H7 (cell line): ENCODE measurements at places on chromosomes 11 and 22. TPM values are rescaled to one million over a fixed set of nuclear protein-coding genes. Genes with fewer than 3 reads are reported as not detected.
A peak's percentile ranks its signal among the peaks of the same experiment; 100 is the strongest.

The WBP2NL gene
- total RNA-seq: not detected in 2 replicates

The LRRC32 gene
- 0.63 and 0.94 TPM in 2 replicates for total RNA-seq

The APOA5 gene
- total RNA-seq: 0.07 and 0.11 TPM in 2 replicates

The OR52I2 gene
- not detected in 2 replicates for total RNA-seq

The NDUFC2 gene
- total RNA-seq: 153 and 258 TPM in 2 replicates

The MRGPRE gene
- total RNA-seq: not detected in 2 replicates

The MMP7 gene
- total RNA-seq: not detected in 2 replicates

The SYTL2 gene
- 1.4 and 2.0 TPM in 2 replicates for total RNA-seq

The LRRC74B gene
- total RNA-seq: not detected in 2 replicates

The DUSP8 gene
- 1.7 and 2.7 TPM in 2 replicates for total RNA-seq

The RAC2 gene
- 9.4 and 9.6 TPM in 2 replicates for total RNA-seq

The LAYN gene
- 1.0 and 1.2 TPM in 2 replicates for total RNA-seq

The B4GALNT4 gene
- total RNA-seq: 56.0 and 62.6 TPM in 2 replicates

The MRGPRF gene
- total RNA-seq: 6.5 and 7.6 TPM in 2 replicates

The SPDYC gene
- 2.0 and 2.3 TPM in 2 replicates for total RNA-seq

The SHISAL1 gene
- total RNA-seq: 1.3 and 2.9 TPM in 2 replicates

The CEP164 gene
- 12.8 and 18.8 TPM in 2 replicates for total RNA-seq

The TEAD1 gene
- total RNA-seq: 58.0 and 78.1 TPM in 2 replicates

- DNase-seq: no peak
Observed at GRCh38 chr22:49419661-49420060, 408.0 kb downstream of the BRD1 start.

GRCh38 chr11:129239207-129239606 is 47.1 kb upstream of the ARHGAP32 start:
- no peak for DNase-seq

- DNase-seq: no peak
Observed at GRCh38 chr11:33454264-33454663, 197.1 kb downstream of the HIPK3 start.

DNA sequence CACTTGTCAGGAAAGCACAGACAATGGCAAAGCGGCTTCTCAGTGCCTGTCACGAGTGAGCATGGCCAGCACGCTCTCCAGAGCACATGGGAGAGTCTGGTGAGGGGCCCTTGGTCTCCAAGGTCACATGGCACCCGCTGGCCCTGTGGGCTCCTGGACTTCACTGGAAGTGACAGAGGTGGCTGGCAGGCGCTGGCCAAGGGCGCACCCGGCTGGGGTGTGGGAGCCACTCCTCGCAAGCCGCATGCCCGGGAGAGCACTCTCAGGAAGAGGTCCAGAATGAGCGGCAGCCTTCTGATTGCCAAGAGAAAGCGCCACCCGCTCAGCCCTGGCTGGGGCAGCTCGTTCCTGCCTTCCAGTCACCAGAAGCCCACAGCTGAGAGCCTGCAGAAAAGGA is 17.1 kb upstream of the MOB2 start:
- no peak for DNase-seq

GRCh38 chr11:73047773-73048371 is 94.2 kb downstream of the FCHSD2 start:
- DNase-seq: no peak

DNA sequence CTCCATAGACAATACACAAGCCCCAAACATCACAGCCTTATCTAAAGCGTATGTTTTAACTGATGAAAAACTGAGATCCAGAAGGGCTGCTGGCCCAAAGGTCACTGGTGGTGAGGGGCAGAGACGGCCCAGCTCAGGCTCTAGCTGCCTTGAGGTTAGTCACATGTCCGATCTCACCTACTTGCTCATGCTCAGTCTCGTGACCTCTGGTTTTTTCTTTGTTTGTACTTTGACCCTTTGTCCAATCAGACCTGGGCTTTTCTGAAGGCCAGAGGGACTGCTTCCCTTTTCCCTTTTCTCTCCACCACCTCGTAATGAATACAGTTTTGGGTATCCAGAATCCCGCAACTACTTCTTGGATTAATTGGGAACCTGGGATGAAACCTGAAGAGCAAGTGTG is 28.6 kb downstream of the MMP20 start:
- DNase-seq: no peak

- no peak for DNase-seq
Observed at GRCh38 chr11:72189455-72190250, 2.3 kb upstream of the FOLR1 start.

DNA sequence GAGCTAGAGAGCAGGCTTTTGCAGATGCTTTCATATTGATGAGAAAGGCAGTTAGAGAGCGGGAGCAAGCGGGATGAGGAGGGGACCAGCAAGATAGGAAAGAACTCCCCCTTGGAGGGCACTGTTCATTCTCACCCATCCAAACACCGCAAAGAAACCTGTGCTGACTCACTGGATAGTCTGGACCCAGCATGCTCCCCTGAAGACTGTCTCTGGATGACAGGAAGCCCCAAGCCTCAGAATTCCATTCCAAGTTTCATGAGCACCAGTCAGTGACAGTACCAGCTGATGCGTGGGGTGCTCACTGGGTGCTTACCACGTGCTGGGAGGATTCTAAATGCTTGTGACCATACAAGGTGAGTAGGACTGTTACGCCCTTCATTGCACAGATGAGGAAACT is 34.2 kb downstream of the MICAL3 start:
- DNase-seq: no peak

- DNase-seq: no peak
Observed at GRCh38 chr11:77361184-77361583, 59.7 kb upstream of the GDPD4 start.

DNA sequence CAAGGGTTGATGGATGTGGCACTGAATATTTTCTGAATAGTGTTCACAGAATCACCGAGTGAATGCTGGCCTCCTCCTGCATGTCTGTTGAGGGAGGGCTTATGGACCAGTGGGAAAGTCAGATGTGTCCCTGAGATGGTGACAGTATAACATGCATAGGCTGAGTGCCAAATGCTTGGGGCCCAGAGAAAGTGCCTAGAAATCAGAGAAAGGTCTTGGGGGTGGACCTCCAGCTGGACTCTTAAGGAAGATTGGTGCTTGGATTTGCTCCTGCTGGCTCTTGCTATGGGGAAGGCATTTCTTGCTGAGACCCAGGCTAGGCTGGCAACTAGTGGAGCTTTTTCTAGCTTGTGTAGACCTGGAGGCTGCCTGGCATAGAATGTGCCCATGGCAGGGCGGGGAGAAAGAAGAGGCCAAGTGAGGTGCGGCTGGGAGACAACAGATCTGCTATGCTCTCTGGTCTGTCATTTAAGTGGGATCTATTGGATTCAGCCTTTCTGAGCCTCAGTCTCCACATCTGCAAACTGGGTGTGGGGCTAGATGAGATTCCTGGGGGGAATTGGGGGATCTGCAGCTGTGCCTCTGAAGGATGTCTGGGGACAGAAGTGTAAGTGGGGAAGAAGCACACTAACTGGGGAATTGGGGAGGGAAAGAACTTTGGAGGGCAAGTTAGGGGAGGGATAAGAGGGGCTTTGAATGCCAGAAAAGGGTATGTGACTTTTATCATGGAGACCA is 27.4 kb downstream of the ZNRF3 start:
- no peak for DNase-seq

- no peak for DNase-seq
Observed at GRCh38 chr22:30309951-30310741, 16.6 kb downstream of the TBC1D10A start.

DNA sequence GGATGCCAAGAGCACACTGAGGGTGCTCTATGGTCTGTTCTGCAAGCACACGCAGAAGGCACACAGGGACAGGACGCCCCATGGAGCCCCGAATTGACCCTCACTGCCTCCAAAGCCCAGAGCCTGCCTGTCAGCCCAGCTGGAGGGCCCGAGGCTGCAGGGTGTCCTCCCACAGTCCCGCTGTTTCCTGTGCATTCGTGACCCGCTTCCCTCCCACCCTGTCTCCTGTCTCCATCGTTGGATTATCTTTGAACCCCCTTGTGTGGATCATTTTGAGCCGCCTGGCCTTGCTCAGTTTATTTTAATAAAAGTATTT is 25.6 kb downstream of the PARVG start:
- peak; percentile 30 for DNase-seq

GRCh38 chr22:30304495-30305244 is 15.4 kb upstream of the CASTOR1 start:
- no peak for DNase-seq

- DNase-seq: no peak
Observed at GRCh38 chr11:8370812-8371515, 107.3 kb upstream of the LMO1 start.

GRCh38 chr11:61004180-61004611 is 32.7 kb downstream of the CD6 start:
- DNase-seq: no peak

DNA sequence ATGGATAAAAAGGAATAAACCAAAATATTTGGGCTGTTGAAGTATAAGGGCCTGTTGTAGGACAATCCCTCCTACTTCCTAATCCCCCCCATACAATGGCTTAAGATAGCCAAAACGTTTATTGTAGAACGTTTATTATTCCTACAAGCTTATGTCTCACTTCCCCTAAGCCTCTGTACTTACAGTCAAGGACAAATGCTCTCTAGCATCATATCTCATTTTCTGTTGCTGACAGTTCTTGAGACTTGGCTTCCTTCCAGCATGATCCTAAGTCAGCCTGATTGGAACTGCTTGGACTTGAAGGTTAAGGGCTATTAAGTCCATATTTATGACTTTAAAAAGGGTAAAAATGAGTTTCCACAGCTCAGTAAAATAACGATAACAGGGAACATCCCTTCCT is 8.8 kb downstream of the MISFA start:
- DNase-seq: no peak

DNA sequence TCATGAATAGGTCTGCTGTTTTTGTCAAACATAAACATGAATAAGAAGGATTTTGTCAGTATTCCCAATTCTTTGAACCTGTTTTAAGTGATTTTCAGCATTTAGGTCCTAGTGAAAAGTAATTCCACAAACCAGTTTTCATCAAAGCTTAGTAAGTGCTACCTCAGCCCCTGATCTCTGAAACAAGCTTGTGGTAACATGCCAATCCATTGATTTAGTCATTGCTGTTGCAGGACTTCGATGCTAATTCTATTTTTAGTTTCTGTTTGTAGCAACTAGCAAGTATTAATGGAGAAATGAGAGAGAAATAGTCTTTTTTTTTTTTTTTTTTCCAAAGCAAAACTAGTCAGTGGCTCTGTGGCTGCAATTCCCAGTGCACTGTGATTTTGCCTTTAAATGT is 91.4 kb downstream of the JRKL start:
- no peak for DNase-seq

GRCh38 chr11:119414734-119415133 is 8.2 kb downstream of the THY1 start:
- DNase-seq: no peak

- no peak for DNase-seq
Observed at GRCh38 chr11:33377412-33378370, 120.5 kb downstream of the HIPK3 start.

DNA sequence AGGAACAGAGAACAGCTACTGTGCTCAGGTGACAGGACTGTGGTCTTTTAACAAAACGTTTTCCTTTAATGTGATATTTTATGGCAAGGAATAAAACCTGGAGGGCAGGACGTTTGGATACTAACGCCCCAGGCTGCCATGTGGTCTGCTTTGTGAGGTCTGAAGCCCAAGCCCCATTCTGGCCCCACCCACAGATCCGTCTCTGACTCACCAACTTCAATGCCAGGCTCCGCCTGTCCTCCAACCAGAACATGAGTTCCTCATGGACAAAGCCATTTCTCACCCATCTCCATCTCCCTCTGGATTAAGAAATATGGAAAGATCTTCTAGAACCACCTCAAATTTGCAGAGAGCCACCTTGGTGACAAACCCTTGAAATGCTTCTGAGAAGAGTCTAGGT is 148.8 kb downstream of the CRYBB2 start:
- no peak for DNase-seq
